ENCODE measurements at places on chromosomes 1 and 21.

DNA sequence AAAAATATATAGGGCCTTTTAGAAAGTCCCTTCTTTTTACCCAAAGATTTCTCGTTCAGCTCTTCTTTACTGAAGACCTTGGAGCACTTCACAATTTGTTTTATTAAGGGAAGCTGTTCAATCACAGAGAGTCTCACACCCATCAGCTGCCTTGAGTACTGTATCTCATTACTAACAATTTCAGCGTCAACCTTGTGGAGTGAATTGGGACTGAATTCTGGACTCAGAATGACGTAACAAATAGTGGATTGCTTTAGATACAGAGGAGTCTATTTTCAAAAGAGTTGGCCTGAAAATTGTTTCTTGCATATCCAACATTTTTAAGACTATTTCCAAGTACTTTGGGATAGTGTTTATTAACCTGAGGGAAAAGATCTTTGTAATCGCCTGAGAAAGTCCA is 7.9 kb downstream of the MAP10 start:
- no peak for DNase-seq

DNA sequence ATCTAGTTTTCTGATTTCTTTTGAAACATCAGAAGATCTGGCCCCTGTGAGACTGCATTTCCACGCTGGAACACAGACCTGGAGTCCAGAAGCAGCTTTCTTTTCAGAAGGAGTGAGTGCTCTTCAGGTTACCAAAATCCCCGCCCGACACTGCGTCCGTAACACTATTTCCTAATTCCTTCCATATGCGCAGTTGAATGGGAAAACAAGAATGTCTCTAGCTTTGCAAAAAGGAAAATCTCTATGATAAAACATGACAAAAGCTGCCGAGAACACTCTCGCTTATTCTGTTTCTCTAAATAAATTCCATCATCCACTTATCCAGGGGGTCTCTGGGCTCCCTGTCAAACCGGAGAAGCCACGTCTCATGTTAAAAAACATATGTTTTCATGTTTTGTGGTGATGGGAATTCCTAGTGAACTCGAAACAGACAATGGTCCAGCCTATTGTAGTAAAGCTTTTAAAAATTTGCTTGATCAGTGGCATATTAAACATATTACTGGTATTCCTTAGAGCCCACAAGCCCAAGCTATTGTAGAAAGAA is 67.7 kb downstream of the PLD5 start:
- no peak for DNase-seq

DNA sequence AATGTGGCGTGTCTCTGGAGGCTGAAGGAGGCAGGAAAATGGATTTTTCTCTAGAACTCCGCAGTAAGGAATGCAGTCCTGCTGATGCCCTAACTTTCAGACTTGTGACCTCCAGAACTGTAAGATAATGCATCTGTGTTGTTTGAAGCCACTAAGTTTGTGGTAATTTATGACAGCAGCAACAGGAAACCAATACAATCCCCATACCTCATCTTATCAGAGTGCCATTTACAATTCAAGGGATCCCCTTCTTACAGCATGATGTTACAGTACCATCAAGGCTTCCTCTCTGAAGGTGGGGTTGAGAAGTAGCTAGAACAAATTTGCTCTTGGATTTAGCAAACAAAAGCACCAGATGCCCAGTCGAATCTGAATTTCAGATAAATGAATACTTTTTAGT is 21.6 kb downstream of the ABCA4 start:
- DNase-seq, result no peak

GRCh38 chr1:243435836-243436235 is 180.0 kb downstream of the SDCCAG8 start:
- no peak for DNase-seq

- DNase-seq, result no peak
These were observed 281.3 kb upstream of the C1orf105 start for GRCh38 chr1:172139196-172139595.

DNA sequence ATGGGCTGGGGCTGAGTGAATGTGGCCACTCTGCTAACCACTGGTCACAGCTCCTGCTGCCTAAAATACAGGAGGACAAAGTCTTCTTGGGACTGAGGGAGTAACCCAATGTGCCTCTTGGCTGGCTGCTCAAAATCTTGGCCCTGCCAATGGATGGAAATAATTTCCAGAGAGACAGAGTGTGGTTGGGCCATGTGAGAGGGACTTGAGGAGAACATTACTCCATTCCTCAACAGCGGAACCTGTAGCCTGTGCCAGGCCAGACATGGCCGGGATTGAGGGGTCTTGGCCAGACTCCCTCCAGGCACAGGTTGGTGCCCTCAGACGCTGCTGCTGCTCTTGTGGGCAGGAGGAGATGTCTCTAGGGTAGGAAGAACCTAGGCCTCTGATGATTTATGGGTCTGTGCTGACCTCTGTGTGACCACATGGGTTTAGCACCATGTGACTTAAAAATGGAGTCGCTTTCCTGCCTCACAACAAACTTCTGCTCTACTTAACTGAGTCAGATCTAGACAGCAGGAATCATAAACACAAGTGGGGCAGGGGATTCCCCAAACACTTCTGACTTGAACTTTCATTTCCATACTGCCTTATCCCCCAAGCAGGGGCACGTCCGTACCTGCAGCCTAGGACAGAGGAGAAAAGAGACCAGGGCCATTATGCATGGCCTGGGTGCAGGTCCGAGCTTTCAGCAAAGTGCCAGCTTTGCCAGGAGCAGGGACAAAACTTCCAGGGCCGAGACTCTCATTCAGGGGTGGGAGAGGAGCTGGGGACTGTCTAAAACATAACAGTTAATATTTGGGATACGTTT is 79.2 kb downstream of the CD34 start:
- DNase-seq, result no peak

DNA sequence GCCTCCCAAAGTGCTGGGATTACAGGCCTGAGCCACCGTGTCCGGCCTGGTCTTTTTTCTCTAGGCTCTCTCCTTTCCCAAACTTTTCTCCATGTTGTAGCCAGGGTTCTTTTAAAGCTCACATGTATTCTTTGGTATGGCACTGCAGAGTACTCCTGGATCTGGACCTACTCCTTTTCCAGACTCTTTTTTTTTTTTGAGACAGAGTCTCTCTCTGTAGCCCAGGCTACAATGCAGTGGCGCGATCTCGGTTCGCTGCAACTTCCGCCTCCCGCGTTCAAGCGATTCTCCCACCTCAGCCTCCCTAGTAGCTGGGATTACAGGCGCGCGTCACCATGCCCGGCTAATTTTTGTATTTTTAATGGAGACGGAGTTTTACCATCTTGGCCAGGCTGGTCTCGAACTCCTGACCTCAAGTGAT is 602 bp upstream of the MED18 start:
- DNase-seq, result no peak

DNA sequence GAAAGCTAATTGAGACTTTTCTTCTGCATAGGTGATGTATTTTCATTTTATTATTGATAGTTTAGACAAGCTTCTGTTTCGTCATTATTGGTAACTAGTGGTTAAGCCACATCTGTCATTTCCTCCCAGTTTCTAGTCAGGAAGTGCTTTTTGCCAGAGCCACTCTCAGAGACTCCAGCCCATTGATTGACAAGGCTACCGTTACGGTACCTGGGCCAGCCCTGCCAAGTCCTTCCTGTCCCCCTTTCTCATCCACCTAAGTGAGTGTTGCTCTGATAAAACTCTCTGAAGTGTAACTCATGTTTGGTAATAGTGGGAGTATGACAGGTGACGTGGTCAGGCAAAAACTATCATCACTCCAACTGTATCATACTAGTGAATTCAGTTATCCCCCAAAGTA is 29.6 kb upstream of the AGL start:
- DNase-seq, result no peak

GRCh38 chr21:41612674-41613532 is 104.9 kb upstream of the TMPRSS2 start:
- peak; percentile 93 for DNase-seq

DNA sequence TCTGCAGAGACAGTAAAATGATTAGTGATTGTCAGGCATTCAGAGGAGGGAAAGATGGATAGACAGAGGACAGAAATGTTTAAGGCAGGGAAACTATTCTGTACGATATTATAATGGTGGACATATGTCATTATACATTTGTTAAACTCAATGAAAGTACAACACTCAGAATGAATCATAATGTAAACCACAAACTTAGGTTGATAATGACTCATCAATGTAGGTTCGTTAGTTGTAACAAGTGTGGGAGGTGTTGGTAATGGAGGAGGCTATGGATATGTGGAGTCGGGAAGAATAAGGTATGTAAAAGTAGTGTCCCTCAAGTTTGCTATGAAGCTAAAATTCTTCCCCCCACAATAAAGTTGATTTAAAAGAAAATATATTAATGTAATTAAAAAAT is 455.0 kb downstream of the BRINP3 start:
- peak; percentile 92 for DNase-seq

DNA sequence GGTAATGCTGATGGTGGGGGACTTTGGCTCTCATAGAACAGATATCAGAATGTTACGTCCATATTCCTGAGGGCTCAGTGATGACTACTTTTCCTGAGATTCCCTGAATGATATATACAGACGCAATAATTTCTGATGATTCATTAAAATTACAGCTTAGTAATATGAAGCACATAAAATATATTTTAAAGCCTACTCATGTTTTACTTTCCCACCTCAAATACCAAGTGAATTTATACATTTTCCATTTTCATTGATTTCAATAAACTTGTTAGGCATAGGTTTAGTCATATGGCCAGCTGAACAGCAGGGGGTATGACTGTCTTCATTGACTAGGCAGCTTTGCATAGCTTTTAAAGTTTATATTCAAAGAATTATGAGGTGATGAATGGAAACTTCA is 26.2 kb upstream of the PDC start:
- peak; percentile 70 for DNase-seq

- DNase-seq, result no peak
These were observed 36.1 kb upstream of the ST6GALNAC3 start for GRCh38 chr1:76038287-76039004.

DNA sequence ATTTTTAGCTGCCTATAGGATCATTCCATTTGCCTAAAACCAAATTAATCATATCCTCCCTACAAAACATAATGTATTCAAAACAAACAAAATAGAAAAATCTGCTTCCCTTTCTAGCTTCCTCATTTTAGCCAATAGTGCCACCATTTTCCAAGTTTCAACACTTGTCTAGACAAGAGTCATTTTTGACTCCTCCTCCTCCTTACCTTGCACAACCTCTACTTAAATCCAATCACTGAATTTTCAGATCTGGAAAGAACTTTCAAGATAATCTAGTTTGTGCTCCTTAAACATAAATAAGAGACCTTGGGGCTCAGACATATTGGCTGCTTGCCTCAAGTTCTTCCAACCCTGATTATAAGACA is 7.4 kb downstream of the STX6 start:
- no peak for DNase-seq

- no peak for DNase-seq
These were observed 268.5 kb downstream of the PTPRC start for GRCh38 chr1:198907423-198907746.

GRCh38 chr1:239817276-239817675 is 274.4 kb upstream of the FMN2 start:
- DNase-seq, result peak; percentile 32

DNA sequence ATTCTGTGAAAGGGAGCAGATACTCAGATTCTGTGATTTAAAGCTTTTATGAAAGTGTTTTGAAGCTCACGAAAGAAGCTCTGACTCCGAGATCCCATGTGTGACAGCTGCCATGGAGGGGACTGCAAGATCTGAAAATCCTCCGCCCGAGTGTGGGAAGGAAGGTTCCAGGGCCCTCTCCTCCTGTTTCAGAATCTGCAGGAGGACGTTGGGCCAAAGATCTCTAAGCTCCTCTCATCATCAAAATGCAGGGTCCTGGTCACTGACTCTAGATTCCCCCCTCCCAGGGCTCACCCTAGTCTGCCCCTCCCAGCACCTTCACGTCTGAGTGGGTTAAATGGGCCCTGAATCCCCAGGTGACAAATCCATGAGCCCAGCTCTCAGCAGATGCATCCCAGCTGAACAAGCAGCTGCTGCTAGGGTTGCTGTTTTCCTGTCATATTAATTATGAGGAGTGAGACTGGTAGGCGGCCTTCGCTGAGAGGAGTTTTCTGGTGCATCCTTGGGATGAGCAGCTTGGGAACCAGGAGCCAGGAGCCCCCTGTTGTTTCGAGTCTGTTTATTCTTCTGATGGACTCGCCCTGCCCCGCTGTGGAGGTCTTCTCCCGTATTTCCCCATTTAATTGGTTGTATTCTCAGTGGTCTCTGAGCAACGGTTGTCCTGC is 402.0 kb downstream of the MATN1 start:
- no peak for DNase-seq

- no peak for DNase-seq
These were observed 36.5 kb upstream of the SAMD13 start for GRCh38 chr1:84264961-84265360.
